ENCODE measurements at places on chromosomes 16 and 17.

GRCh38 chr16:5216441-5217080 is 119.0 kb upstream of the EEF2KMT start:
- DNase-seq, result no peak

DNA sequence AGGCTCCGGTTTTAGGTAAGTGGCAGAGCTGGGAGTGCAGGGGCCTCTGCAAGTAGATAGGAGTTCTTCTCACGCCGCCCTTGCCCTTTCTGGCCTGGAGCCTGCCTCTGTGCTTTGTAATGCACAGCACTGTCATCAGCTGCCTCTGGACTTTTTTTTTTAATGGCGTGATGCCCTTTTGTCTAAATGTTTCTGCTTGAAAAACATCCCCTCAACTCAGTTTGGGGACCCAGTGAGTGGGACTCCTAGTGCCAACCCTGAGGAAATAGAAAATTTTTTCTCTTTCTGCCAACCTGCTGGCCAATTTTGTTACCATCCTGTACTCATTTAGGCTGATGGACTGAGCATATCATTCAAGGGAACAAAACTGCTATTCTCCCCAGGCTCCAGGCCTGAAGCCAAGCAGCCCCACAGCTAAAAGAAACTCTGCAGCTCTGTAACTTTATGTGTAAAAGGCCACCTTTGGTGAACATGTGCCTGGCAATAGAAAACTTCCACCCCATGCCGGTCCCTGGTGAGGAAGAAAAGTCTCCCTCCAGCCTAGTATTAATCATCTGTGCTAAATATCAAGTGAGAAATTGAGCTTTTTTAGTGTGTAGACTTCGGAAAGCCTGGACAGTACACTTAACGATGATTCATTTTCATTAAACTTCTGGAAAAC is 22.5 kb downstream of the SLC6A2 start:
- no peak for DNase-seq

- DNase-seq, result no peak
These were observed 25.7 kb downstream of the BAHCC1 start for GRCh38 chr17:81420769-81421462.

- no peak for DNase-seq
These were observed 30.9 kb downstream of the TBCD start for GRCh38 chr17:82782657-82783207.

DNA sequence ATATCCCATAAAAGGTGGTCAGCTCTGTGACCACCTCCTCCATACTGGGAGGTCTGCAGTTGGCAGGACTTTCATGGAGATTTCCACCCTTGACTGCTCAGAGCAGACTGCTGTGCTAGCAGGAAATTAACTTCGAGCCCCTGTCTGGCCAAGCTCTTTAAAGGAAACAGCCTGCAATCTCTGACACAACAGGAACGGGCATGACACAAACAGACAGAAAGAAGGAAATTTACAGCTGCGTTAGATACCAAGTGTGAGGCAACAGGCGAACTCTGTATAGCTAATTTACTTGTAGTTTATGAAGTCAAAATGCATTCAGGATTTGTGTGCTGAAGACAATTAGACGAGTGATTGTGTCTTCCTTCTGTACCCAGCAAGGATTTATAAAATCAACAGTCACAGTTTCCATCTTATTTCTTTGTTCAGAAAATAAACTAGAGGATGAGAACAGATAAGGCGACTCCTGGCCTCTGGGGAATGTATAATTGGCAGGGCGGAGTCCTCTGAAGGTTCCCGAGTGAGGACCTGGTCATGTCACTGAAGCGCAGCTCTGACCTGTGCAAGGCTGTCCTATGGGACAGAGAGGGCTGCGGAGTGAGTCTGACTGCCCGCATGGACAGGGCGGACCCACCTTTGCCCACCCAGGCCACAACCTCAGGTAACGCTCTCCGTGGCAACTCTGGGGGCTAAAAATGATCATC is 16.1 kb downstream of the WIPI1 start:
- no peak for DNase-seq

DNA sequence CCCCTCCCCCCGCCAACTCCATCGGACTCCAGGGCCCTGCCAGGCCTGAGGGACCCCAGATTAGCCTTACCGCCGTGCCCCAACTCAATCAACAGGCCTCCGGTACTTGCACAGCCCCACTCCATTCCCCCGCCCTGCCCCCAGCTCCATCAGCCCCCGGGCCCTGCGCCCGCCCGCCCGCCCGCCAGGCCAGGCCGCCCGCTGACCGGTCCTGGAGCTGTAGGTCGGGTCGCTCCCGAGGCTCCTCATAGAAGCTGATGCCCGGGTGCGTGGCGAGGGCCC is 308 bp downstream of the GTF3C1 start:
- DNase-seq, result no peak

DNA sequence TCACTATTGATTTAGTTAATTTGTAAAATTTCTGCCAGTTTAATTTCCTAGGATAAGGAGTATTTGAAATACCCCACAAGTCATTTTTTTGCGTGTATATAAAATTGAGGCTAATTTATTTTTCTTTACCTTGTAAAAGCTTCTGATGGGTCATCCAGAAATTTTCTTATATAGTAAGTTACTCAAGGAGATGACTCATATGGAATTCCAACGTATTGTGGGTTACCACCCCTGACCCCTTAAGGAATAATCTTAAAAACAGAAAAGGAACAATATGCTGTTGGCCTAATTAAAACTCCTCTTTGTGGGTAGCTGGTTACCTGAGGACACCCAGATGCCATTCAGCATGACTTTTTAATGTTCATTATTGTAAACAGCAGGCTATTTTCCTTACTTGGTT is 13.6 kb downstream of the HEATR6 start:
- no peak for DNase-seq

GRCh38 chr16:27408012-27408601 is 6.1 kb downstream of the IL21R start:
- DNase-seq, result no peak

DNA sequence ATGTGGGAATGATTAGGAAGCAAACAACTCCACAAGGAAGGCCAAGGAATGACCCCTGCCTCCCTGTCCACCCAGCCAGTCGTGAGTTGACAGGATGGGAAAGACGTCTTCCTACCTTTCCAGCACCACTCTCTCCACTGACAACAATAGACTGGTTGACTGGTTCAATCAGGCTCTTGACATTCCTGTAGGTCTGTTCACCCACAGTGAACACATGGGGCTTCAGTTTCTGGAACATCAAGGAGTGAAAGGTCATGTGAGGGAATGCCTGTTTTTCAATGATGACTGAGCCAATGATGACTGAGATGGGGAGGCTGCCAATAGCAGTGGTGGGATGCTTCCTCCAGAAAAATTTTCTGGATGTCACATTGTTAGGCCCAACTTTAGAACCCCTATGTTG is 9.6 kb downstream of the MYO19 start:
- DNase-seq, result no peak

DNA sequence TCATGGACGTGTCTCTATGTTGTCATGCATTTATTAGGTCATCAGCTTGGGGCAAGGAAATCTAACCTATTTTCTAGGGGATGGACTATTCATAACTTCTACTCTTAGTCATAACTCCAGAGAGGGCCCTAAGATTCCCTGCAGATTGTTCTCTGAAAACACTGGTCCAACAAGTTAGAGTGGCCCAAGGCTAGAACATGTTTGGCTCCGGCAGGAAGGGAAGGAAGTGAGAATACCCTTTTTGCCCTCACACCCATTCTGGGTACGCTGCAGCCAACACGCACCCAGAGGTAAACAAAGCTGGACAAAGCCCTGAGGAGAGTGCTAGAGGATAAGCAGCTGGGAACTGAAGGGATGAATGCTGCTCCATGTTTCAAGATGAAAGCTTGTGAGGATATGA is 9.9 kb downstream of the C16orf86 start:
- DNase-seq, result no peak

DNA sequence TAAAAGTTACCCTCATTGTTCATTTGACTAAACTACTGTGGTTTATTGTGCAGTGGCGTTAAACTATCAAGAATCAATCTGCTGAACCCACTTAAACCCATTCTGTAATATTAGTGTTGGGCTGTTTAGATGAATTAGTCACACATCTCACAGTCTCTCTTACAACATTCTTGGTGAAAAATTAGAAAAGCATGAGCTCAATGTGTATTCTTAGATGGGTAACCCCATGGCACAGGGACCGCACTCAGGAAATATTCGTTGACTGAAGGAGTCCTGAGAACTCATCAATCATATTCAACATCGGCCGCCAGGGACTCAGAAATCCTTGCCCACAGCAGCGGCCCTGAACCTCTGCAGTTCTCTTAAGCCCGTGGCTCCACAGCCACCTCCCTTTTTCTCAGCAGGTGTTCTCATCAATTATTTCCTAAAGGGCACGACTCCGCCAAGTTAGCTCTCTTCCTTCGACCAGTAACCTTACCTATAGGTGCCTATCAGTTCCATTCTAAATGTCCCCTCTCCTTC is 155.6 kb downstream of the STX8 start:
- no peak for DNase-seq
